CD4-positive, alpha-beta memory T cell (primary cell): ENCODE measurements at places on chromosomes 7 and 10.

GRCh38 chr7:38070718-38071117 is 107.3 kb upstream of the STARD3NL start:
- no peak for DNase-seq

DNA sequence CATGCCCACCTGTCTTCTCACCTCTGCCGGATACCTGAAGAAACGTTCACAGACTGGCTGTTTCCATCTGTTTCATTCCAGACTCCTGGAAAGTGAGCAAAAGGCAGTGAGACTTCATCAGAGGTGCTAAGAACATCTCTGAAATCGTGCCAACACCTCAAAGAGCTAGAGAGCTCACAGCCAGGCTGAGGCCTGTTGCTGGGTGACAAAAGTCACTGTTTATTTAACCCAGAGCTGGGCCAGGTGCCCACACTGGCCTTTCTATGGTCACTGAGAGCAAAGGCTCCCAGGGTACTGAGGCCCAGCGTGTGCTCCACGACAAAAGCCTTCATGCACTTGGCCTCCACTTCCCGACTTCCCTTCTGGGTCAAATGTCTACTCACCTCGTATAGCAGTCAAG is 3.7 kb upstream of the NANOS1 start:
- no peak for DNase-seq

- no peak for DNase-seq
These were observed 11.3 kb upstream of the CTBP2 start for GRCh38 chr10:125171402-125172306.

DNA sequence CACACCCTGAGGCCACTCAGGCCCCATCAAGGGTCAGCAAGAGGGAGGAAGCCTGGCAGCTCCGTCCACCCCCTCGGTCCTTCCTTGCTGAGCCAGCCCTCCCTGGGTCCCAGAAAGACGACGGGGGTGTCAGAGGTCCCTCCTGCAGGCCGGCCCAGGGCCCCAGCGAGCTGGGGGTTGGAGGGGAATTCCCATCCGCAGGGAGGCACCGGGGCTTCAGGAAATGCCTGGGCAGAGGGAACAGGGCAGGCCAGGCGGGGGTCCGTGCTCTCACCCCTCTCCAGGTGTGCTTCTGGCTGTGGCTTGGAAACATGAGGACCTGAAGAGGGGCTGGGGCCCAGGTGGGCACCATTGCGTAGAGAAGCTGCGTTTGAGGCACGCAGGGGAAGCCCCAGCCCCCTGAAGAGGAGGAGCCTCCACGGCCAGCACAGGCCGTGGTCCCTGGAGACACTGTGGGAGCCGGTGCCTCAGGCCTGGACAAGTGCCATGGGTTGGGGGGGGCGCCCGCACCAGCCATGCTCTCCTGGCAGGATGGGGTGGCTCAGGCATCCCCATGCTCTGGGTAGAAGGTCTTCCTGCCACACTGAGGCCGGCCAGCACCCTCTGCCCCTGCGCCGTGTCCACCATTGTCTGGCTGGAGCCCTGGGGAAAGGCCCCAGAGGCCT is 66.7 kb downstream of the PDGFA start:
- DNase-seq, result no peak

- DNase-seq, result no peak
These were observed 63.2 kb downstream of the LMBR1 start for GRCh38 chr7:156829669-156830336.

DNA sequence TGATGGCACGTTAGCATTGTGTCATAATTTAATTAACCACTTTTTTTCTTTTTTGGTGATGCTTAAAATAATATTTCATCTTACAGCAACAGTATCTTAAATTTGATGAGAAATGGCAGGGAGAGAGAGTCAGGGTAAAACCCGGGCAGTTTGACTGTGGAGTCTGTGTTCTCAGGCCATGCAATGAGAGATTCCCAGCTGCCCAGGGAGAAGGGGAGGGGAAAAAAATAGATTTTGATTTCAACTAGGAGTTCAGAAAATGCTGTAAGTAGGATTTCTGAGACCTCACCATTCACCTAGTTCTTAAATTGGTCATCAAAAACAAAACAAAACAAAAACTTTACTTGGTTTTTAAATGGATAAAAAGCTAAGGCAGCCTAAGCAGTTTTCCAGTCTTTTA is 37.4 kb upstream of the XPNPEP1 start:
- DNase-seq, result no peak

GRCh38 chr10:32148864-32149251 is 92.6 kb upstream of the KIF5B start:
- no peak for DNase-seq

- DNase-seq, result peak; percentile 86
These were observed 78.8 kb downstream of the INPP5A start for GRCh38 chr10:132616170-132616995.

DNA sequence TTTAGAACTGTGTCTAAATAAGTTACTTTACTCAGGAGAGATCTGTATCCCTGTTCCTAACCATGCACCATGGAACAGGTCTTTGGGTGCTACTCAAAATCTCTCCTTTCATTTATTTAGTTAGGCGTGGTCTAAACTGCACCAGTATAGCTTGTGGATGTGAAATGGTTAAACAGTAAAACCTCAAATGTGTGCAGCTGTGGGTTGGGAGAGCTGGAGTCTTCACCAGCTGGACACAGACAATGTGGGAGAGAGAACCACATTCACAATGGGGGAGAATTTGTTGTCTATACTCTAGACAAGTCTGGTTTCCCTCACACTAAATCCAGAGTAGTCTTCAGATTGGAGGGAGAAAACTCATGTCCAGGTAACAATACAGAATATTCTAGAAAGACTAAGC is 31.2 kb upstream of the IKZF1 start:
- no peak for DNase-seq
